ENCODE measurements at places on chromosomes 5 and 9. TPM values are rescaled to one million over a fixed set of nuclear protein-coding genes. Genes with fewer than 3 reads are reported as not detected.

GRCh38 chr5:132557478-132558172 is 848 bp downstream of the RAD50 start:
- no peak for DNase-seq

DNA sequence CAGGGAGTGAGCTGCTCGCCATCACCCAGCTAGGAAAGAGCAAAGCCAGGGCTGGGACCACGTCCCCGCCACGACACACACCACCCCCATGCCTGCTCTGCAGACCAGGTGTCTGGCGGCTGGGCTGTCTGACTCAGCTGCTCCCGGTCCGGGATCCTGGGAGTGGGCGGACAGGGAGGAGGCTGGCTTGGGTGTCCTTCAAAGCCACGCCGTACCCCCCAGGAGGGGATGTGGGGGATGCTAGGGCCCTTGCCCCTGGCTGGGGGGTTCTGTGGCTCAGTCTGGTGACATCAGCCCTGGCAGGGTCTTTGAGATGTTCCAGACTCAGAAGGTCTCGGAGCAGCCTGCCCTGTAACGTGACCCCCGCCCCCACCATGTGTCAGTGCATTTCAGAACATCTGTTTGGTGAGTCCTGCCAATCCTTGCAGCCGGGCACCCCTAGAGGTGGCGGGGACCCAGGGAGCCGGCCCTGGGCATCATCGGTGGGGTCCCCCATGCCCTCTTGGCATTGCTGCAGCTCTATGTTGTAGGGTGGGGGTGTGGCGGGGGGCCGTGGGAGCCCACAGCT is 62.3 kb downstream of the HMCN2 start:
- no peak for DNase-seq

The PCDHAC1 gene
- total RNA-seq: 74.1 TPM

The XRCC4 gene
- total RNA-seq: 7.8 TPM

The DAPK1 gene
- 67.4 TPM for total RNA-seq
